HepG2 (cell line): ENCODE measurements at places on chromosomes 1 and 21. TPM values are rescaled to one million over a fixed set of nuclear protein-coding genes. Genes with fewer than 3 reads are reported as not detected.

- DNase-seq = no peak
Measured at GRCh38 chr1:153288634-153289275, 24.0 kb downstream of the PGLYRP3 start.

GRCh38 chr1:61300899-61301298 is 218.5 kb downstream of the NFIA start:
- no peak for DNase-seq

DNA sequence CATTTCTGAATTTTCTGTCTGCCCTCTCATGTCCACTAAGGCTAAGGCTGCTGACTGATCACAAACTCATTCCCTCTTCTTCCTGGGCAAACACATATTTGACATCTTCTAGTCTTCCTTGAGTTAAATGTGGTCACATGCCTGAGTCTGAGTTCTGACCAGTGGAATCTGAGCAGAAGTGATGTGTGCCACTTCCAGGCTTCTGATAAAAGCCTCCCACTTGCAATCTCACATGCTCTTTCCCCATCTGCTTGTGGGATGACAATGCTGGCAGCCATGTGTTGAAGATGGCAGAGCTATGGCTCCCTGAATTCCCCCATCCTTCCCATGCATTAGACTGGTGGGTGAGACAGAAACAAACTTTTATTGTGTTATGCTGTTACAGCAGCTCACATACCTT is 149.9 kb upstream of the ZNF648 start:
- DNase-seq = no peak

Gene ERICH3
- polyA plus RNA-seq = 0.01 and 0.03 TPM in 2 replicates

GRCh38 chr21:39079617-39080016 is 103.6 kb downstream of the PSMG1 start:
- DNase-seq = peak; percentile 73

Gene CLDN17
- not detected in 2 replicates for polyA plus RNA-seq

Gene TSPEAR
- polyA plus RNA-seq = 0.32 and 0.33 TPM in 2 replicates

Gene PADI3
- not detected in 2 replicates for polyA plus RNA-seq

Gene C1orf74
- polyA plus RNA-seq = 0.33 and 0.40 TPM in 2 replicates

GRCh38 chr1:15843826-15844572 is 3.5 kb upstream of the SPEN start:
- DNase-seq = no peak

DNA sequence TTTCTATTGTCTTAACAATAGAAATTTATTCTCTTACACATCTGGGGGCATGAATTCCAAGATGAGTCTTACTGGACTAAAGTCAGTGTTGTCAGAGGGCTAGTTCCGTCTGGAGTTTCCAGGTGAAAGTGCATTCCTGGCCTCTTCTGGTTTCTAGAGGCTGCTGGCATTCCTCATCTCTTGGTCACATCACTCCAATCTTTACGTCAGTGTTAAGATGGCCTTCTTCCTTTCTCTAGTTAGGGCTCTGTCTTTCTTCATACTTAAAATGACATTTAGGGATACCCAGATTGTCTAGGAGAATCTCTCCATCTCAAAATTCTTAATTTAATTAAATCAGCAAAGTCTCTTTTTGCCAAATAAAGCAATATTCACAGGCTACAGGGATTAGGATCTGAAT is 13.3 kb upstream of the PDC start:
- DNase-seq = no peak

DNA sequence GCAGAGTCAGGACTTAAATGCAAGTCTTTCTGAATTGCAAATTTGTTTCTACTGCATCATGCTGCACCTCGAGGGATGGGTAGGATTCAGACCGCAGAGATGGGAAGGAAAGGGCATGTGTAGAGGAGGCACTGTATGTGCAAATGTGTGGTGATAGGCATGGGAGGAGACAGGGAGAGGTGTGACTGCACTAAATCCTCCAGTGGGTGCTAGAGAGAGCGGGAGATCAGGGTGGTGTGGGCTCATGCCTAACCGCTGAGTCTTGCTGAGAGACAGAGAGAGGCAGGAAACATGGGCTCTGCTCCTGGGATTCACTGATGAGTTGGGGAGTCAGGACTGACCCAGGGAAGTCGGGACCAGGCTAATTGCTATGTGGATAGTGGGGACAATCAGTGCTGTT is 61.1 kb downstream of the PTPRU start:
- DNase-seq = no peak

Gene PLEKHA6
- polyA plus RNA-seq = 5.3 and 6.4 TPM in 2 replicates

Gene SYCP1
- not detected in 2 replicates for polyA plus RNA-seq

GRCh38 chr21:27173053-27173452 is 206.2 kb upstream of the ADAMTS5 start:
- no peak for DNase-seq

Gene IGSF9
- 0.03 and 0.04 TPM in 2 replicates for polyA plus RNA-seq

GRCh38 chr1:12130466-12131130 is 36.2 kb upstream of the TNFRSF1B start:
- DNase-seq = peak; percentile 31

GRCh38 chr1:189675712-189676244 is 801.9 kb downstream of the BRINP3 start:
- DNase-seq = no peak

Gene PODN
- 0.10 and 0.13 TPM in 2 replicates for polyA plus RNA-seq

Gene TRIM67
- under 0.01 TPM in 1 of 2 replicates, not detected in the other for polyA plus RNA-seq
